ENCODE measurements at places on chromosomes 3 and 15.

DNA sequence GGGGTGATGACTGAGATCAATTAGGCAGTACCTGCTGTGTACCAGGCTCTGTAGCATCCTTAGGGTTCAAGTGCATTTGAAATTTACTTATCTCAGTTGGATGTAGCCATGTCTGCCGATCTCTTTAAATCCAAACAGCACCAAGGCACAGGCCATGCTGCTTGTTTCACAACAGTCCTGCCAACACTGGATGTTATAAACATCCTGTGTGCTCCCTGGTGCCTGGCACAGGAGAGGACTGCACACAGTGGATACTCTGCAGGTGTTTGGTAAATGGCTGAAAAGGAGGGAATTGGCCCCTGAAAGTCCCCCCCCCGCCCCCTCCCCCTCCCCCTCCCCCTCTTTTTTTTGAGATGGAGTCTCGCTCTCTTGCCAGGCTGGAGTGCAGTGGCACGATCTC, 27.0 kb downstream of the CTSH start:
- DNase-seq, result no peak

- DNase-seq, result no peak
Observed at GRCh38 chr3:56985460-56985859, 75.0 kb upstream of the SPATA12 start.

DNA sequence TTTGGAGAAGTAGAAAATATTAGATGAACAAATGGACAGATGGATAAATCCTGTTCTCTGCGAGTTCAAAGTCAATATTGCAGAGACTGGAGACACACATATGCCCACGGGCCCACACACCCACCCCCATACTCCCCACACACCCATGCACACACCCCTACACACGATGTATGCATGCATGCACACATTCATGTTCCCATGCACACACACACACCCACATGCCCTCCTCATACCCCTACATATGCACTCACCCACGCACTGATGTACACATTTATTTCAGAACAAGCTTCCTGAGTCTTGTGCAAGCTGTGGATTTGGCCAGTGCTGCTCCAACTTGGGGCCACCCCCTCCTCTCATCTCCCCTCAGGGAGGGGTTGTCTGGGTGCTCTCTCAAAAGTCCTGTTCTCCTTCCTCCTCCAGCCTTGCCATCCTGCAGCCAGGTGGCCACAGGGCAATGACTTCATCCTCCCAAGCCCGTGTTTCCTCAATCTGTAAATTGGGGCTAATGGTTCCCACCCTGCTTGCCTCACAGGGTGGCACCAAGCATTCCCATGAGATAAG, 16.4 kb downstream of the MAPKAPK3 start:
- no peak for DNase-seq

GRCh38 chr3:63809607-63810006, 9.5 kb upstream of the C3orf49 start:
- DNase-seq, result no peak

DNA sequence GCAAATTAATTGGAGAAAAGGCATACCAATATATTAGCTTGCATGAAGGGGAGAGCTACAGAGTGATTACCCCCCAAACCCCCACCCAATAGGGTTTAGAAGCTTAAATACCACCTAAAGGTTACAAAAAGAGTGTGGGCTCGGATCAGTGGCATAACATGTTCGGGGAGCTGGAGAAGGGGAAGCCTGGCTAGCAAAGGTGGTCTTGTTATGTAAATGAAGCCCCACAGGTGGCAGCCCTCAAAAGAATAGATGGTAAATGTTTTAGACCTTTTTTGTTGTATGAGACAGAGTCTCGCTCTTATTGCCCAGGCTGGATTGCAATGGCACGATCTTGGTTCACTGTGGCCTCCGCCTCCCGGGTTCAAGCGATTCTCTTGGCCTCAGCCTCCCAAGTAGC, 10.9 kb upstream of the PXK start:
- no peak for DNase-seq

GRCh38 chr3:4613366-4613765, 120.2 kb downstream of the ITPR1 start:
- no peak for DNase-seq

GRCh38 chr3:8458711-8459110, 42.9 kb upstream of the LMCD1 start:
- no peak for DNase-seq

DNA sequence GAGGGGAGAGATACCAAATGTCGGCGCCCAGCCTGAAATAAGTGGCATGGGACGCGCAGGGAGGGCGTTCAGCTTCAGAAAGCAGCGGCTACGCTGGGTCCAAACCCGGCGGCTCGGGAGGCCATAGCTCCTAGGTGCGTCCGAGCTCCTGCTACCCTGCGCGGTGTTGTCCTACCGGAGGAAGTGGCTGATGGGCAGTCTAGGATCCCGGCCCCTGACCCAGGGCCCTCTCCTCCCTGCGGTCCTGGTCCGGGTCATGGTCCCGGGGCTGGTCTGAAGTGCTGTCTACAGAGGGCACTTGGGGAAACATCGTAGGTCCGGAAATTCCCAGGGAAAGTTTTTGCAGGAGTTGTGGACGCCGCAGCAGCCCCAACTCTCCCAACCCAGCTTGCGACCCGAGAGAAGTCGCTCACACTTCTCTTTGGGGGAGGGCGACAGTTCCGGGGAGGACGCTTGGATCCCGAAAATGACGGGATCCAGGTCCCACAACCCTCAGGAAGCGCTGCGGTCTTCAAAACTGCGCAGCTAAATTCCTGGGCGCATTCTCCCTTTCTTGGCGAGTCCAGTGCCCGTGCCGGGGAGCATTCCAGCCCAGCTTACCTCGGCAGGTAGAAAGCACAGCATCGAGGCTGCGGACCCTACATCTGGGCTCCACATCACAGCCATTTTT, 9.1 kb upstream of the FOXB1 start:
- DNase-seq, result no peak

DNA sequence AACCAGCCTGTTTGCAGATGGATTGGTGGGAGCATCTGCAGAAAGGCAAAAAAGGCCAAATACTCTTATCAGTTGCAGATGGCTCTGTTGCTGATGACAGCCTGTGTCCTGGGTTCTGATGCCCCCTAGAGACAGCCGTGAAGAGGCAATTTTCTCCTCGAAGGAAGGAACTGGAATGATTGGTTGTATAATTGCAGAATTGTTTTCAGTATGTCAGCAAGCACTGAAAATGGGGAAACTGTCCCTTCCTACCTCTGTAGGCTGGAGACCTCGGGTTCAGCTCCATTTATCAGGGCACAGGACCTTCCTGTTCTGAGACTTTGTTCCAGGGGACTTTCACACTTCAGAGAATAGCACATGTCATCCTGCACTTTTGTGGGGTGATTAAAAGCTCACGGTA, 103.0 kb downstream of the PGPEP1L start:
- no peak for DNase-seq

DNA sequence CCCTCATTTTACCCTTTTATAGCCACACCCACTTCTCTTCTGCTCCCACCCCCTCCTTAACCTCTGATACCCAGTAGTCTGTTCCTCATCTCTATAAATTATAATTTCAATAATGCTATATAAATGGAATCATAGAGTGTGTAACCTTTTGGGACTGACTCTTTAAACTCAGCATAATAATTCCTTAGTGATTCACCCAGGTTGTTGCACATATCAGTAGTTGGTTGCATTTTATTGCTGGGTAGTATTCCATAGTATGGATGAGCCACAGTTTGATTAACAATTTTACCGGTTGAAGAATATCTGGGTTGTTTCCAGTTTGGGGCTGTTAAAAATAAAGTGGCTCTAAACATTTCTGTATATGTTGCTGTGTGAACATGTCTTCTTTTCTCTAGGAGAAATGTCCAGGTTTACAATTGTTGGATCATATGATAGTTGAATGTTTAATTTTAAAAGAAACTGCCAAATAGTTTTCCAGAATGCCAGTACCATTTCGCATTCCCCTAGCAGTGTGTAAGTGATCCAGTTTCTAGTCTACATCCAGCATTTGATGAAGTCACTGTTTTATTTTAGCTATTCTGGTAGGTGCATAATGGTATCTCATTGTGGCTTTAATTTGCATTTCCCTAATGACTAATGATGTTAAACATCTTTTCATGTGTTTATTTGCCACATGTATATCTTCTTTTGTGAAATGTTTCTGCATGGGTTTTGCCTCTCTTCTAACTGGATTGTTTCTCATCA, 68.5 kb downstream of the VPS8 start:
- DNase-seq, result no peak

DNA sequence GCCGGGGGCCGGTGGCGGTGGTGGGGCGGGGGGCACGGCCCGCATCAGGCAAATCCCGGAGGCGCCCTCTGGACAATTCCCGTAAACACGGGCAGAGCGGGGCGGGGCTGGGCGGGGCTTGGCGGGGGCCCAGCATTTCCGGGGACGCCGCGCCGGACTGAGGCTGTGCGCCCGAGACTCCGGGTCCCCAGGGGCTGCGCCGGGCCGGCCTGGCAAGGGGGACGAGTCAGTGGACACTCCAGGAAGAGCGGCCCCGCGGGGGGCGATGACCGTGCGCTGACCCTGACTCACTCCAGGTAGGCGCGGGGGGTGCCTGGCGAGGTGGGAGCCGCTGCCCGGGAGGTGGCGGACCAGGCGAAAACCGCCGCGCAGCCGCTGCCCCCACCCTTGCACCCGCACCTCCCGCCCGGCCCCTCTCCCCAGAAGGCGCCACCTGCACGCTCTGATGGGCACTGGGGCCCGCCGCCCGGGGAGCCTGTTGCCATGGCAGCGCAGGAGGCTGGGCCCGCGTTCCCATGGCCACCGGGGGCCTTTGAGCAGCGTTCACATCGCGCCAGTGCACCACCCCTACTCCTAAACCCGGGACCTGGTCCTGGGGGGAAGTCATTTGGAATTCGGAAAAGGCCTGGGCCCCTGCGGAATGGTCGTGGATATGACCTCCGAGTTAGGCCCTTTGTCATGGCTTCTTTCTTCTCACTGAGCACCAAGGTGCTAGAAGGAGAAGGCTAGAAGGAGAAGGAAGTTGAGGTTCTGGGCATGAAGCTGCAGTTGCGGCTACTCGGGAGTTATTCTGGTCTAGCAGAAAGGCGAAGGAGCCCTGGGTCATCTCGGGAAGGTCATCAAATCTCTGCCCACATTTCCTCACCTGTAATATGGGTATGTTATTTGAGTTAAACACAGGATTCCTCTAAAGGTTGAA, 16.1 kb upstream of the SEMA4B start:
- no peak for DNase-seq

- DNase-seq, result no peak
Observed at GRCh38 chr15:94021621-94022320, 209.6 kb upstream of the MCTP2 start.

GRCh38 chr3:150611666-150612065, 8.5 kb downstream of the SELENOT start:
- no peak for DNase-seq
